ENCODE measurements at places on chromosomes 6 and 20.

- DNase-seq, result no peak
Observed at GRCh38 chr6:626236-626635, 30.7 kb downstream of the HUS1B start.

DNA sequence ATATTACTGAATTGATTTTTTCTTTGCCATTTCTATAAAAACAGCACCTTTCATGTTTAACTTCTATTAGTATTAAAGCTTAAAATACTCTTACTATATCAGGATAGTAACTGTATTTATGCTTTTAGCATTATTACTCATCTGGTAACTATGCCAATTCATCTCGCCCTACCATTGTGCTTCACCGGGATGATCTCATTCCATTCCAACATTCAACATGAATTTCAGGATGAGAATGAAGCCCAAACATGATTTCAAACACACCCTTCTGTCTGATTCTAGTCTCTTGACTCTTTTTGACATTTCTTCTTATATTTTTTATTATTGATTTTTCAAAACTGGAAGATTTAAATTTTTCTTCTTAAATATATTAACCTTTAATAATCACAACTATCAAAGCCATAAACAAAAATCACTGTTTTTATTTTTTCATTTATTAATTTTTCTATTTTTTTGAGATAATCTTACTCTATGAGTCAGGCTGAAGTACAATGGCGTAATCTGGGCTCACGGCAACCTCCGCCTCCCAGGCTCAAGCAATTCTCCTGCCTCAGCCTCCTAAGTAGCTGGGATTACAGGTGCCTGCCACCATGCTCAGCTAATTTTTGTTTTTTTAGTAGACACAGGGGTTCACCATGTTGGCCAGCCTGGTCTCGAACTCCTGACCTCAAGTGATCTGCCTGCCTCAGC, 46.7 kb downstream of the GJA1 start:
- DNase-seq, result no peak

DNA sequence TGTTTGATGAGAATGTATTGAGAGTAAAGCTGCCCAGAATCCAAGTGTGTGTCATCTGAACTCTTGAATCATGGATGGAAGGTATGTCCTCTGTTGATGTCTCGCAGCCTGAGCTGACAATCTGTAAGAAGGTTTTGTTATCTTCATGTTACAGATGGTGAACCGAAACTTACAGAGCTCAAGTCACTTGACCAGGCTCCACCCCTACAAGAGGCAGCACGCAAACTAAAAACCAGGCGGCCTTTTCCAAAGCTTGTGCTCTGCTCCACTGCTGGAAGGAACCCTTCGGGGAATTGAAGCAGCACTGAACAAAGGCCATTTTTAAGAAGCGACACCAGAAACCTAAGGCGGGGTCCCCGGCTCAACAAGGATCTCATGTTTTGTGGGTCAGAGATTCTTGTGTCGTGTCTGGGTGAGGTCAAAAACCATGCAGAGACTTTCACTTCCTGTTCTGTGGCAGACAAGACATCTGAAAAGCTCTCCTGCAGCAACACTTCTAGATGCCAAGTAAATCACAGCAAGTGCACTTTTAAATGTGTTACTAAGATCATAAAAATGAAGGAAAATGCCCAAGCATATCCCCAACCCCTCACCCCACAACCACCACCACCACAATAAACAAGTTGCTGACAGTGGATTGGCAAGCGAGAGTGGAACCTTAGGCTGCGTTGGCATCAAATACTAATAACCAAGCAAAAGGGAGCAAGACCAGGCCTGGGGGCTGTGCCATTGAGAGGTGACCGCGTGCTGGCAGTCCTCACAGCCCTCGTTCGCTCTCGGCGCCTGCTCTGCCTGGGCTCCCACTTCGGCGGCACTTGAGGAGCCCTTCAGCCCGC, 27.3 kb downstream of the NQO2 start:
- DNase-seq, result no peak

DNA sequence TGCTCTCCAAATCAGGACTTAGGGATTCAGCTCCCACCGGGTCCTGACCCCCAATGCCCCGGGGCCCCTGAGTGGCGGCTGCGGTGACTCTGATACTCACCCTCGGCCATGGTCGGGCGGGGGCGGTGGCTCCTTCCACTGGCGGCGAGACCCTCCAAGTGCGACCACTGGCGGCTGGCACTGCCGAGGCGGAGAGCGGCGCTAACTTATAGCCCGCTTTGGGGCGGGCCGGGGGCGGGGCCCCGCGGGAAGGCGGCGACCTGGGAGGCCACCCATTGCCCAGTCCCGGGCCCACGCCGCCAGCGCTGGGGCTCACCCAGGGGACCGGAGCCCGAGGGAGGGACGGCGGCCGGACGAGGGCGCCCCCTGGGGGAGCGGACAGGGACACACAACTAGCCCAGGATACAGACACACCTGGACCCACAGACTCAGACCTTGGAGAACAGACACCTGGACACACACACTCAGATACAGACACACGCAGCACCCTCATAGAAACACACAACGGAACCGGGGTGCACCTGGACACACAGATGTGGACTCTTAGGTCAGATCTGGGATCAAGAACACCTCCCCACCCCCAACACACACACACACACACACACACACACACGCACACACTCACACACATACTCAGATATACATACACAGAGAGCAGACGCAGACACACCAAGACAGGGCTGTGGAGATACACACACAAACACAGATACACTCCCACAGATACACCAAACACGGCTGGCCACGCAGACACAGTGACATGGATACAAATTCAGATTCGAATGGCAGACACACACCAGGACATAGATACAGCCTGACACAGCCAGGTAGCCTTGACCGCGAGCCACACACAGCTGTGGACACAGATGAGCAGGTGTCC, at the start of gene TGM2:
Gene TGM2, minus strand, starts transcription at position 182 of the 877 bp plus-strand sequence. Its CDS starts 72 bp downstream, at position 110.
- no peak for DNase-seq

GRCh38 chr6:148565321-148565926, 181.4 kb upstream of the UST start:
- no peak for DNase-seq

DNA sequence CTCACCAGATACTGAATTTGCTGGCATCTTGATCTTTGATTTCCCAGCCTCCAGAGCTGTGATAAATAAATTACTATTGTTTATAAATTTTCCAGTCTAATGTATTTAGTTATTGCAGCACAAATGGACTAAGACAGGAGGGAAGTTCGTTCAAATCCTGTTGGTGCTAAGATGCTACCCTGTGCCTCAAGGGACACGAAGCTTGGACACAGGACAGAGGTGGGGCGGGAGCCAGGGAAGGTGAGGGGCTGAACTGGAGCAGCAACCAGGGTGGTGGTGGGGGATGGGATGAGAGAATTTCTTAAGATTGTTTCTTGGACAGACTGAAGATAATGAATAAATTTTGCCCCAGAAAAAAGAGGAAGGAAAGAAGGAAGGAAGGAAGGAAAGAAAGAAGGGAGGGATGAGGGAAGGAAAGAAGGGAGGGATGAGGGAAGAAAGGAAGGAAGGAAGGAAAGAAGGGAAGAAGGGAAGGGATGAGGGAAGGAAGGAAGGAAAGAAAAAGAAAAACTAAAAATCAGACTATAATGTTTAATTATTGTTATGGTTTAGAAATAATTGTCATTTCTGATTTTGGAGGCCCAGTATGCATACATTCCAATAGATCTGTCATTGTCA, 127.2 kb downstream of the CDC5L start:
- no peak for DNase-seq

DNA sequence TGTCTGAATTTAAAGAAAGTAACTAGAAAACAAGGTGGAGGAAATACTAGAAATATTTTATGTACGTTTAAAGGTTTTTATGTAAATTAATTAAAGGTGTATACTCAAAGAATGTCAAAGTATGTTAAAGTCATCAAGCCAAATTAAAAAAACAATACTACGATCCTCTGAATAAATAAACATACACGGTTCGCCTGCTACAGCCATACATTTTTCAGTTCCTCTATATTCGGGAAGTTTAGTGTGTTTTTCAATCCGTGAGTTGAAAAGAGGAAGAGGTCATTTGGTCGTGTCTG, 626 bp downstream of the STX7 start:
- DNase-seq, result no peak

DNA sequence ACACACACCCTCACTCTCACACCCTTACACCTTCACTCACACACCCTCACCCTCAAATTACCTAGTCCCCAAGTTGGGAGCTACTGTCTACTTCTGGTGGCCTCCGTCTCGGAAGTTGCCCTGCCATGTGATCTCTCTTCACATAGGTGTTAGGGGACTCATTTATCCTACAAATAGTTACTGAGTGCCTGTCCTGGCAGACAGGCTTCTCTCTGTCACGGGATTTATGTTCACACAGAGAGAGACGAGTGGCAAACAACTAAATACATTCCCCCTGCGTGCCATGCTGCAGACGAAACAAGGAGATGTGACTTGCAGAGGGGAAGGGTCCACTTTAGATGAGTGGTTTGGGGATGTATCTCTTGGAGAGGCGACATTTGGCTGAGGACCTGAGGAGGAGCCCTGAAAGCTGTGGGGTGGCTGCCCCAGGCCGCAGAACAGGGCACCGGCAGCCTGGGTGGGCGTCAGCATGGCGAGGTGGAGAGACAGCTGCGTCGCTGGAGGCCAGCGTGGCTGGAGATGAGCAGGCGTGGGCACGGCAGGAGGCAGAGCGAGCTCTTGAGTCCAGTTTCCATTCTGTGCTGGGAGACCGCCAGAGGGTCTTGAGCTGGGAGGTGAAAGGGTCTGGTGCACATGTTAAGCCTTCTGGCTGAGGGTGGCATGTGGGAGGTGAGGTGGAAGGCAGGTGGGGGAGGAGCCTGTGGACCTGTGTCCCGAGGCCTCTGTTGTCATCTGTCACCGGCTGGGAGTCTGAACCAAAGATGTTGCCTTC, 17.2 kb downstream of the DYNLT1 start:
- no peak for DNase-seq

- no peak for DNase-seq
Observed at GRCh38 chr20:3876676-3877075, 12.5 kb upstream of the PANK2 start.

- no peak for DNase-seq
Observed at GRCh38 chr6:97668716-97669115, 385.7 kb upstream of the MMS22L start.

DNA sequence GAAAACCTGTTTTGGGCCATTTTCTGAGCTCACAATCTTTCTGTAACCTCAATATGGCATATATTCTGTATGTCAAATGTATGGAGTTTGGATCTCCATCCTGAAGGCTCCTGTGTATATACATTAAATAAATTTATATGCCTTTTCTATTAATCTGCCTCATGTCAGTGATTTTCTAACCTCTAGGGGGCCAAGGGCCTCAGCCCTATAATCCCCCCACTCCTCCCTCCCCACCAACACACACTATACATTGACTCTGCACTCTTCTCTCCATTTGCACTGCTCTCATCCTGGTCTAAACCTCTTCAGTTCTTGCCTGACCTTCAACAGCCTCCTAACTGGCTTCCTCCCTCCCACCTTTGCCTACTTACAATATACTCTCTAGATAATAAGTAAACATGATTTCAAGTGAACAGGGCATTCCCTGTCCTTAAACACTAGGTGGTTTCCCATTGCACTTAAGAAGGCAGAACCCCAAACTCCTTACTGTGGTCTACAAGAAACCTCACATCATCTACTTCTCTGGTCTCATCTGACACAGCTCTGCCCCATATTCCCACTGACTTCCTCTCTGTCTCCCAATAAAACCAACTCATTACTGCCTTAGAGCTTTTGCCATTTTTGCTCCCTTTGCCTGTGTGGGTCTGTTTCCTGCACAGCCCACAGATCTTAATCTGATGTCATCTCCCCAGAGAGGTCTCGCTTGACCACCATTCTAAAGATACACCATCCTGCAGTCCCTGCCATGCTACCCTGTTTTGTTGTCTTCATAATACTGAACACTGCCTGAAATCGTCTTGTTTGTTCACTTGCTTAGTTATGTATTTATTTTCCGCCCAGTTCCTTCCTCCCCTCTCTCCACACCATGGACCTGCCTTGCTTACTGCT, 213.7 kb downstream of the SYNE1 start:
- no peak for DNase-seq

DNA sequence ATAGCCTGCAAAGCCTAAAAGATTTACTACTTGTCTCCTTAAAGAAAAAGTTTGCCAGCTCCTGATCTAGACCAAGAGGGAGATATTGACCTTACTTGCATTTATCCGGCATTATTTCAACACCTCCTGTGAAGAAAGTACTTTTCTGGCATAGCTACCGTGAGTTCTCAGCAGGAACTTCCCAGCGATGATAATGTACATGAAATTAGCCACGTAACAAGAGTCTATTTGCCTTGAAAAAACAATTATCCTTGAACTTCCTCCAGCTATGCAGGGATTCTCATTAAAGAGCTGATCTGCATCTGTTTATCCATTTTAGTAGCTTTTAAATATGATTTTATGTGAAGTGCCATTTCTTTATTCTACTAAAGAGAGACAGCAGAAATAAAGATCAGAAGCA, 41.7 kb downstream of the ALDH5A1 start:
- DNase-seq, result peak; percentile 76

- no peak for DNase-seq
Observed at GRCh38 chr6:72984981-72985665, 240.2 kb downstream of the KHDC1L start.

DNA sequence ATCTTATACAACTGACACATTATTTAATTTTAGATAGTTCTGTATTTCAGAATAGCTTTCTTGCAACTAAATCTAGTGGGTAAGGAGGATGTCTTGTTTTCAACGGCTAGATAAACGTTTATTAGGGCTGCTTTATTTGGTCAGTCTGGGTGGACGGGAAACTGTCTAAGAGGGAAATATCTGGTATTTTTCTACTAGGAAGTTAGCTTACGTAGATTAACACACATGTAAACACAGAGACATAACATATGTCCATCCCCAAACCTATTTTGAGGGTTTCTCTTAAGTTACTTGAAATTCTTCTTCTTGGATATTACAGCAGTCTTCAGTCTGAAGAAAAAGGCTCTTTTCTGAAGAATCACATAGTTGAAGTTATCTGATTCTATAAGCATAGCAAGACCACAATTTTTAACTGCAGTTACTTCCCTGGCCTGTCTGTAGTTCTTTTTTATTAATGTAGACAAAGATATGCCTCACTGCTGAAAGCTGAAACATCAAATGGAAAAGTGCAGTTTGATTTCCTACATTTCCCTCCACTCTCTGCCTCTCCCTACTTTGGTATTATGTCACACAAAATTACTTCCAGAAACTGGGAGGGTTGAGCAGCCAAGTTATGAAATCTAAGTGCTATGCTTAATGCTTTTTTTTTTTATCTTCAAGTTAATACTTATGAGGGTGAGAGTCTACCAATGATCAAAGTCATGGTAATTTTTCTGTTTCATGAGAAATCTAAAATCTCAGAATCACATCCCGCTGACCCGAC, 37.4 kb downstream of the PLAGL1 start:
- no peak for DNase-seq

DNA sequence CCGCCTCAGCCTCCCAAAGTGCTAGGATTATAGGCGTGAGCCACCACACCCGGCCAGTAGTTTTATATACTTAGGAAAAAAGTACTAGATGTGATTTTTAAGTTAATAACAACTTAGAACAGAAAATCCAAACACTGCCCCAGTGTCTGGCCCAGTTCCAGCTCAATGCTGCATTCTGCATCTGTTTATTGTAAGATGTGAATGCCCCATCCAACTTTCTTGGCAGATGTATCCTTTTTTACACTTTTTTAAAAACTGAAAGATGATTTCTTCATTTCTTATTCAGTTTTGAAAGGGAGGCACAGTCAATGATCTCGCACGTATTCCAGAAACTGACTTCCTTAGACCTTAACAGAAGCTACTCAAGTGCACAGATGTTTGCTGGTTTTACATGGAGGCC, 85.6 kb upstream of the SRSF6 start:
- DNase-seq, result no peak

GRCh38 chr6:153140299-153140698, 9.2 kb upstream of the RGS17 start:
- DNase-seq, result peak; percentile 72
